Muscle of leg (tissue), 16 donors: ENCODE measurements at places on chromosomes 4 and X. TPM values are rescaled to one million over a fixed set of nuclear protein-coding genes. Genes with fewer than 3 reads are reported as not detected.

FGG gene
- 4.0 TPM for polyA plus RNA-seq

ASMT gene
- not detected for polyA plus RNA-seq

- no peak for DNase-seq
These were observed 10.1 kb upstream of the SH3TC1 start for GRCh38 chr4:8188743-8189550.

- DNase-seq = no peak
These were observed 344.8 kb downstream of the ANK2 start for GRCh38 chr4:113394108-113394729.

EVC2 gene
- polyA plus RNA-seq = 5.4 TPM

GRCh38 chr4:4658052-4658451 lies 116.2 kb upstream of the STX18 start:
- DNase-seq = no peak

DNA sequence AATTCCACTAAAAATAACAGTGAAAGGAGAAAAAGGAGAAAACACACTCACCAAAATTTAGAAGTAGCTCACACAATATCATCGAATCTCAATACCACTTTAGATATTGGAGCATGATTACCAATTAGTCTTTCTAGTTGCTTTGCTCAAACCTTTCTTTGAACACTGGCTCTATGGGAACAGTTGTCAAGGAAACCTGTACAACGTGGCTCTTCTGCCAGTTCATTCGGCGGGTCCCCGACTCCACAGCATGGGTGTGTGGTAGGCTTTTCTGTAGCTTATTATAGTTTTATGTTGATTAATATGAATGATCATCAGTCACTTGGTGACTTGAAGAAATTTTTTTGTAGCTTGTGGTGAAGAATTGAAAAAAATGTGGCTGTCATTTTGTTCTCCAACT lies 50.2 kb upstream of the TMEM150C start:
- DNase-seq = no peak

MAGEC3 gene
- 0.36 TPM for polyA plus RNA-seq

- DNase-seq = peak; percentile 0
These were observed 84.3 kb upstream of the WDR1 start for GRCh38 chr4:10200869-10201268.

CLTRN gene
- 0.33 TPM for polyA plus RNA-seq

DNA sequence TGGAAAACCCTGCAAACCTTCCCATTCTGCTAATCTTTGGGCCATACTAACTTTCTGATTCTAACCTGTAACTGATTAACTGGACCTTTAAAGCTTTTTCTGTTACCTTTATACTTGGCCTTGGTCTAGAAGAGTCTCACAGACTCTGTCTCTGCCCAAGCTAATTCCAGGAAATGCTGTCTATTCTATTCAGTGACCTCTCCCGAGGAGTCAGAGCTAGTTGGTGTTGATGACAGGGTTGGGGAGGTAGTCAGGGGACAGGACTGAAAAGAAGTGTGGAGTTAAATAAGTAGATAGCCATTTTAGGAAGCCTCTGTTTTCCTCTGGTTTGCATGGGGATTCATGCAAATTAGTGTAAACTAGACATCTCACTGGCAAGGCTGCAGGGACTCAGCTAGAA lies 429.5 kb downstream of the GRID2 start:
- no peak for DNase-seq

- peak; percentile 96 for DNase-seq
These were observed 866.5 kb upstream of the INTU start for GRCh38 chr4:126766241-126766640.

GRCh38 chr4:76745240-76745639 lies 152.7 kb downstream of the SOWAHB start:
- no peak for DNase-seq

GASK1B gene
- polyA plus RNA-seq = 78.4 TPM

MGST2 gene
- 43.9 TPM for polyA plus RNA-seq

GRCh38 chrX:135396566-135396965 lies 25.2 kb upstream of the SMIM10L2A start:
- DNase-seq = no peak

DNA sequence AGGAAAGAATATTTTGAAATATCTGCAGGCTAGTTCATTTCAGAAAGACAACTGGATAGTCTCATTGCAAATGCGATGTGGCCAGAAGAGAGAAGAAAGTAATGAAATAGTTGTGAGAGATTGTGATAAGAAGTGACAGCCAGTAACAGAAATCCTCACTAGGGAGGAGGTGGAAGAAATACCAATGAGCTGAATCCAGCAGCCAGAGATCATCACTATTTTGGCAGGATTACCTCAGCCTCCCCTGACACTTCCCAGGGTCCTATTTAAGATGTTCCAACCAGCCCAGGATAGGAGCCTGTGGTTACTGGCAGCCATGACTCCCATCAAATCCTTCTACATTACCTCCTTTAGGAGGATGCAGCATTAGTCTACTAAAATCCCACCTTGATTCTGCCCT lies 76.7 kb upstream of the ARHGAP24 start:
- peak; percentile 80 for DNase-seq
